Stimulated activated CD4-positive, alpha-beta T cell treated with anti-CD3 and anti-CD28 coated beads, TNF-alpha, amount 100 ng/mL, for 4 hours (primary cell): ENCODE measurements at places on chromosomes 12 and 14.

GRCh38 chr12:52338241-52338960, 17.2 kb upstream of the KRT83 start:
- DNase-seq: no peak

- DNase-seq: no peak
Measured at GRCh38 chr12:89051065-89051677, 301.1 kb downstream of the DUSP6 start.

DNA sequence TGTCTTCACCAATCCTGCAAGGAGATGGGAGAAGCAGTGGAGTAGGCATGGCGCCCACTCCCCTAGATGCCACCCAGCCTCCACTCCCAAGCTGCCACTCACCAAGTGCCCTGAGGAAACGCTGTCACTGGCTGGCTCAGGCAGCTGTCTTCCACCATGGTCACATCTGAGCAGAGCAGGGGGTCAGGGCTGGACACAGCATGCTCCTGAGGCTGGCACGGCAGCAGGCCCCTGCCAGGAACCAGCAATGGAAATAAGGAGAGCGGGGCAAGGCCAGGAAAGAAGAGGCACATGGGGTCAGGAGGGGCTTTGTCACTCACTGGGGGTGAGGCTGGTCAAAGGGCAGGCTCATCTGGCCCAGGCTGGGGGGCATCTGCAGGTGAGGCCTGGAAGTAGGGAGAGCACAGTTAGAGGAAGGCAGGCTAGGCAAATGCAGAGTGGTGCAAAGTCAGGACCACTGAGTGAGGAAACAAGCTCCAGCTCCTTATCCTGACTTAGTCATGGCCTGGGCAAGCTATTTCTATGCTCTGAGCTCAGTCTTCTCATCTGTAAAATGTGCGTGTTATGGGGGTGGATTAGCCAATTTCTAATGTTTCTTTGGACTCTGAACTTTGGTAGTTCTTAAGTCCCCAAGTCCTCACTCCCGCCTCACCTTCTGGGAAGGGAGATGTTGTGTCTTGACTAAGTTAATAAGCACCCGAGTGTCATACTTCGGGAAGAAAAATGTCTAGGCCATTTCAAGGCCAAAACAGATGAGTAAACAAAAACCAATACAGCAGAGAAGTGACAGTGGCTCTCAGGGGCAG, 8.0 kb downstream of the NAB2 start:
- DNase-seq: no peak

DNA sequence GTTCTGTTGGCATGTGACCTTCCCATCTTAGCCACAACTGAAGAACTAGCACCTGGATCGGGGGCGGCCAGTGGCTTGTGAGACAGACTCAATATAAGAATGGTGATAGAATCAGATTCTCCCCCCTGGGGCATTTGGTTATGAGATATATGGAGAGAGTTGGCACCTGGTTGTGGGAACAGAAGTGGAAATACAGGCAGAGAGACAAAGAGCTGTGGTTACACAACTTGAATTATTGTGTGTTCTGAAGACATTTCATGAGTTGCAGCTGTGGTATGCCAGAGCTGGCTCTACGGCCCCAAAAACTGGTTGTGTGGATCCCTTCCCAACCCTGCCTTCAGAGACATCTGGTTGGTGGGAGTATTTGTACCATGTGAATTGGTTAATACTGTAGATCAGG, 2.9 kb upstream of the MSRB3 start:
- DNase-seq: no peak

- DNase-seq: no peak
Measured at GRCh38 chr14:74542056-74542685, 48.6 kb downstream of the ISCA2 start.

DNA sequence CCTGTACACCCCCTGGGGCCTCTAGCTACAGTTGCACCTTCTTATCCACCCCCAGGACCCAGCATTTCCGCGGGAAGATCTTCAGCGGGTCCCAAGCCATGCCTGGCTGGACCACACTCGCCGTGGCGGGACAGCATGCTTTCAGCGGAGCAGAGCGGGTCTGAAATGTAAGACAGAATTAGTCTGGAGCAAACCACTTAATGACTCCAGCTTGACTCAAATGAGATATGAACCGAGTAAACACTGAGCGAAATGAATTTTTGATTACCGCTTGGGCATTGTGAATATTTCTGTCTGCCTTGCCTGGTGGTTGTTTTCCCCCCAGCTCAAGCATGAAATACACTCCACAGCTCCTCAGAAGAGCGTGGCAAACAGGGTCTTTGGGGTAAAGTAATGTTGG, 60.8 kb downstream of the SLC24A4 start:
- DNase-seq: no peak

DNA sequence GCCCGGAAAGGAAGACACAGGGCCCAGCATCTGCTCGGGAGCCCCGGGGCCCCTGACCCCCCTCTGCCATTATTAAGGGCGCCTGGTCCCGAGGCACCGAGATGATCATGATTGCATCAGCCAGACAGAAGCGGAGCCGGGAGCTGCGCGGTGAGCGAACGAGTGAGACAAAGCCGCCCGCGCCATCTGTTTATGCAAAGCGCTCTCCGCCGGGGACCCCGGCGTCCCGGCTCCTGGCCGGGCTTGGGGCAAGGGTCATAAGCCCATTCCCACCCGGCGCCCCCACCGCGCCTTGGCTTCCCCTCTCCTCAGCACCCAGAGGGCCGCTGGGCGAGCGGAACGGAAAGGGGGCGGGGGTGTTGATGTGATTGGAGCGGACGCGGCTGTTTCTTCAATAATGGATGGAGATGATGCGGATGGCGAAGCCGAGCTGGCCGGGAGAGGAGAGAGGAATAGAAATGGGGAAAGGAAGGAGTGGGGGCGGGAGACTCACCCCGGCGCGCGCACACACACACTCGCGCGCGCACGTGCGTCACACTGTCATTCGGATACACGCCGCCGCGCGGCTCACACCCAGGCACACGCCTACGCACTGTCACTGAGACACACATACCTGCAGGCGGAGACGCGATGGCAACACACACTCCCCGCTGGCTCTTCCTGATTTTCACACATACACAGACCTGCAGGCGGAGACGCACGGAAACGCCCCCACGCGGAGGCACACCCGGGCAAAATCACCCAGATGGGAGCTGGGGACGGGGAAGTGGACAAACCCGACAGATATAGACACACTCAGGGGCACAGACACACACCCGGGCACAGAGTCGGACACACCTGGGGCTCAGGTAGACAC, 10.7 kb downstream of the STAC3 start:
- DNase-seq: no peak

- no peak for DNase-seq
Measured at GRCh38 chr14:53743371-53743770, 213.3 kb downstream of the BMP4 start.

DNA sequence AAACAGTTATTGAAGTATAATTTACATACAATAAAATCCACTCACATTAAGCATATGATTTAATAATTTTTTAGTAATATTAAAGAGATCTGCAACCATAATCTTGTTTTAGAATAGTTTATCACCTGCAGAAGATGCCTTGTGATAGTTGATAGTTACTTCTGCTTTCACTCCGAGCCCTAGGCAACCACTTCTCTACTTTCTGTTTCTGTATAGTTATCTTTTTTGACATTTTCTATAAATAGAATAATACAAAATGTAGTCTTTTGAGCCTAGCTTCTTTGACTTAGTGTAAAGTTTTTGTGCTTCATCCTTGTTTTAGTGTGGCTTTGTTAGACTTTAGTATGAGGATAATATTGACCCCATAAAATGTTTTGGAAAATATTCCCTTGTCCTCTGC, 111.0 kb downstream of the MNAT1 start:
- no peak for DNase-seq

GRCh38 chr12:80219345-80219744, 120.0 kb downstream of the OTOGL start:
- no peak for DNase-seq

- no peak for DNase-seq
Measured at GRCh38 chr12:4107911-4108697, 165.5 kb upstream of the CCND2 start.

DNA sequence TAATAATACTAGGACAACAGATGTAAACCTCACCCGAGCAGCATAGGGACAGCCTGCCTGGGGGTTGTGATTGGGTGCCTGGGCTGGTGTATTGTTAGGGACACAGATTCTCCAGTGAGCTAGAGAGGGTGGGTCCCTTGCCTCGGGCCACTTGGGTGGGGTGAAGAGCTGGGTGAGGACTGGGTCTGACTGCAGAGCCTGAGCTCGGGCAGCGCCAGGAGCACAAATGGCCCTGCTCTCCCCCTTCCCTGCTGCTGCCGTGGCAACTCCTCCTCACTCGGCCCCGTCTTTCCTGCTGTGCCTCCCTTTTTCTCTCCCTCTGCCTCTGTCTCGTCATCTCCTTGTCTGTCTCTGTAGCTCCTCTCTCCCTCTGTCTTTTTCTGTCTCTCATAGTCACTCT, 115.4 kb downstream of the GLT1D1 start:
- DNase-seq: no peak

- DNase-seq: no peak
Measured at GRCh38 chr12:68138480-68138879, 21.1 kb downstream of the IFNG start.

GRCh38 chr12:30067146-30067545, 283.4 kb upstream of the TMTC1 start:
- DNase-seq: no peak

DNA sequence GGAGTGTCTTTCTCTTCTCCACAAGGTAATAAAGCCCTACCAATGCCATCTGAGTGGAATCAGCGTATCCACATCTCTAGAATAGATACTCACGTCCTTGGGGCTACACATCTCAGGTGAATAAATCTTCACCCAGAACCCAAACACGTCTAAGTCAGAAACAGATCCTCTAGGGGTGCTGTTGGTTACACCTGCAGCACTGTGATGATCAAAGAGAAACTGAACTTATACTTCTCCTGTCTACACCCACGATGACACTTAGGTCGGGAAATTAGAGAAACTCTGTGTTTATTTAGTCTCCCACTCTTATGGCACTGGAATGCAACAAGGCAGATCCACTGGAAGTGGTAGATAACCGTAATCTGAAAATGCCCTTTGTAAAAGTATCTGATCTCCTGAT, 46.2 kb downstream of the WIF1 start:
- no peak for DNase-seq

DNA sequence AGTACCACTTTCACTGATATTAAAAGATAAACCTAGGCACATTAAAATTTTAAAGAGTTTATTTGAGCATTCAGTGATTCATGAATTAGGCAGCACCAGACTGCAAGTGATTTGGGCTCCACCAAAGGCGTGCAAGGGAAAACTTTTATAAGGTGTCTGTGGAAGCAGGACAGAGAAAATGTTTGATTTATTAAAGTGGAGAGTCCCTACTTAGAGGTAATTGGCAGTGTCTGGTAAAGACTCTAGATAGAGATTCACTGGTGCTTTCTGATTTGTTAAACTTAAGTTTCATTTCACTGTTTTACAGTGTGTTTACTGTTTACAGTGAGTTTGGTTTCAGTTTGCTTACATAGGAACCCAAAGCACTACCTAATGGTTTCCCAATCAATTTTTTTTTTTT, 72.8 kb downstream of the ANKS1B start:
- DNase-seq: no peak

- no peak for DNase-seq
Measured at GRCh38 chr12:50924439-50925341, 27.7 kb upstream of the HIGD1C start.

DNA sequence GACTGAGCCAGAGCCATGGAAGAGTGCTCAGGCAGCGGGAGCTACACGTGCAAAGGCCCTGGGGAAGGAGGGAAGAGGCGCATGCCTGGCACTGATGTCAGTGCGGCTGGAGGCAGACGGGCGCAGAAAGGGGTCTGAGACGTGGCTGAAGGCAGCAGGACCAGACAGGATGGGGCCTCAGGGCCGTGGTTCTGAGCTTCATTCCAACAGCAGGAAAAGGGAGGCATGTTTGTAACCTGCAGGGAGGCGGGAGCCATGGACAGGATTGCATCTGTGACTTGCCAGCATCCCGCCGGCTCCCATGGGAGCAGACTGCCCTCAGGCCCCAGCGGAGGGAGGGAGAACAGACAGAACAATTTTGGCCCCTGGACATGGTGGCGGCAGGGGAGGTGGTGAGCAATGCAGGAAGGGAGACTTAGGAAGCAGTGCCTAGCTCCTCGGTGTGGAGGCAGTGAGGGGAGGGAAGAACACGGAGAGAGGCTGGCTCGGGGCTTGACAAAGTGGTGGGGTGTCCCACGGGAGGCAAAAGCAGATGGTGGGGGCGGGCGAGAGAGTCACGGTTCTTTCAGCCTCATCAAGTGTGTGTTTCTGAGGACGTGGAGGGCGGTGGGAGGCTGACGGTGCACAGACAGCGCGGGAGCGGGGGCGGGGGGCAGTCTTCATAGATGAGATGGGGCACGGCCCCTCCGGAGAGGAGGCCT, 33.3 kb upstream of the INF2 start:
- no peak for DNase-seq

GRCh38 chr12:101806265-101806664, 24.5 kb downstream of the GNPTAB start:
- DNase-seq: no peak

DNA sequence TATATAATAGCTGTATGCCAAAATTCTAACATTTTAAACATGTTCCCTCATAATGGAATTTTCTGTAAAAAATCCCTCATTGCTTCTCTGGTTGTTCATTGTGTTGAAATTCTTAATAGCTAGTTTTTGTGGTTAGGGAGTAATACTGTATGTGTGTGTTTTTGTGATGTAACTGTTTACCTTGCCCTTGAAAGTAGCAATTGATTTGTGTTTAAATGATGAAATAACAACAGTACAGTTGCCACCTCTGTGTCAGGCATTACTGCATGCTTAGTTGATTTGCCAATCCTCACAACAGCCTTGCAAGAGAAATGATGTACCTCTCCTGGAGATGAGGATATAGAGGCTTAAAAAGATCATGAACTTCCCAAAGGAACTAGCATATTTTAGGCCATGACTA, 94.9 kb downstream of the DAAM1 start:
- DNase-seq: no peak

GRCh38 chr12:110039085-110039807, 9.1 kb downstream of the C12orf76 start:
- DNase-seq: peak; percentile 9

DNA sequence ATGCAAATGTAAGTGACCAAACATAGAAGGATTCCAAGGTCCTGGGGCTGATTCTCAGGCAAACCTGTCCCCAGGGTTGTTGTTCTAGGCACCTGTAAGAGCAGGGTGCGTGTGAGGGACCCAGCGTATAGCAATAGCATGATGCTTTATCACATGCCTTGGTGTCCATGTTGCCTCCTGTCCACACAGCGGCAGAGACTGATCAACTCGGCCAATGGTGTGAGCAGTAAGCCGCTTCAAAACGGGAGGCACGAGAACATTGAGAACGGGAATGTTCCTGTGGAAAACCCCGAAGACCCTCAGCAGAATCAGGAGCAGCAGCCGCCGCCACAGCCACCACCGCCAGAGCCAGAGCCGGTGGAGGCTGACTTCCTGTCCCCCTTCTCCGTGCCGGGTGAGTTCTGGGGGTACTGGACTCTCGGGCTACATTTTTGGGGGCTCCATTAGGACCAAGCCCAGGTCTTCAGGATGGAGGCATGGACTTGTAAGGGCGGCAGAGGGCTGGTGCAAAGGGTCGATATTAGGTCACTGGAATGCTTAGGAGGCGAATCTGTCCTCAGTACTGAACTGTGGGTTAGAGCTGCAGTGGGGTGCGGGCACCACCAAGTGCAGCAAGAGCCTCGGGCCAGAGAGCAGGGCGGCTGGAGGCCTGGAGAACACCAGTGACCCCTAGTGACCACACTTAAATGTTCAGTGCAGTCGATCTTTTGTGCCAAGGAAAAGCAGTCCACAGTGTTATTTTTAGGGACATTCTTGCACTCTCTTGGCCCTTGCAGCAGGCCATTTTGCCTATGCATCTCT, 57.2 kb upstream of the RIN3 start:
- DNase-seq: no peak
